DMS153 (cell line): ENCODE measurements at places on chromosomes 2 and 18.

GRCh38 chr2:100610381-100610831 is 47.6 kb downstream of the PDCL3 start:
- no peak for DNase-seq

DNA sequence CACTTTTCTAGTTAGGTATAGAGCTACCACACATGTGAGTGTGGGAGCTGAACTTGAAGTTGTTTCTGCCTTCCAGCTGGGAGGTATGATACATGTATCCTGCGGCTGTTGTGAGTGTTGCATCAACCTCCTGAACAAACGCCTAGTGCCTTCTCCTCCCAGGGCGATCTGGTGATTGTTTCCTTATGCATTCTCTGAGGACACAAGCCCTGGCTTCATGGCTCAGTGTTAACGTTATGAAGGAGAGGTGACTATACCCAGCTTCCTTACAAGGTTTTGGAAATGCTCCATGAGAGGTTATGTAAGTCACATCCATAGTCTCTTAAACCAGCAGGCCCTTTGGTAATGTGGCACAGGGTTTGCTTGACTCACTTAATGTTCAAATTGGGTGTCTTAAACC is 64.9 kb downstream of the SPRED2 start:
- peak; percentile 11 for DNase-seq

- no peak for DNase-seq
Observed at GRCh38 chr2:73291461-73292315, 1.7 kb downstream of the EGR4 start.

GRCh38 chr2:67612576-67613042 is 215.5 kb downstream of the ETAA1 start:
- no peak for DNase-seq

DNA sequence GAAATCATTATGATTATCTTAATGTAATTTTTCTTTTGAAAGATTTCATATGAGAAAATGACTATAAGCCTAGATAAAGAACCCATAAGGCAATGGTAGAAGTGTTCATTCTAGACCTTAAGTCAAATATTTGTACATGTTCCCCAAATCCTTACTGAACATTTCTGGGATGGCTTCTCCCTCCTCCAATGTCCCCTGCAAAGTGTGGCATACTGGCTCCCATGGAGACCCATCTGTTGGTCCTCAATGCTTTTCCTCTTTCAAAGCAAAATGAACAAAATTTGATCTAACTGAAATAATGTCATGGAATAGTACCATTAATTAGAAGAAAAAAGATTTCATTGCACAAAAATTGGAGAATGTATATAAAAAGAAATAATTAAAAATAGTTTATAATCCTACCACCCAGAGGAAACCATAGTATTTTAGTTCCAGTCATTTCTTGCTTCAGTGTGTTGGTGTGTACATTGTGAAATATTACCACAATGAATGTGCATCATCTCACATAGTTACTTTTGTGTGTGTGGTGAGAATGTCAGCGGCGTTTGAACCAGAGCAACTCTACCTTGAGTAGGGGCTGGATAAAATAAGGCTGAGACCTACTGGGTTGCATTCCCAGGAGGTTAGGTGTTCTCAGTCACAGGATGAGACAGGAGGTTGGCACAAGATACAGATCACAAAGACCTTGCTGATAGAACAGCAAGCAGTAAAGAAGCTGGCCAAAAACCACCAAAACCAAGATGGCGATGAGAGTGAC is 181.3 kb downstream of the UXS1 start:
- no peak for DNase-seq

GRCh38 chr2:170335351-170335750 is 157.4 kb downstream of the MYO3B start:
- no peak for DNase-seq

GRCh38 chr2:95012881-95013550 is 12.5 kb upstream of the MAL start:
- DNase-seq = no peak

- no peak for DNase-seq
Observed at GRCh38 chr2:96663177-96663576, 20.6 kb downstream of the FER1L5 start.

DNA sequence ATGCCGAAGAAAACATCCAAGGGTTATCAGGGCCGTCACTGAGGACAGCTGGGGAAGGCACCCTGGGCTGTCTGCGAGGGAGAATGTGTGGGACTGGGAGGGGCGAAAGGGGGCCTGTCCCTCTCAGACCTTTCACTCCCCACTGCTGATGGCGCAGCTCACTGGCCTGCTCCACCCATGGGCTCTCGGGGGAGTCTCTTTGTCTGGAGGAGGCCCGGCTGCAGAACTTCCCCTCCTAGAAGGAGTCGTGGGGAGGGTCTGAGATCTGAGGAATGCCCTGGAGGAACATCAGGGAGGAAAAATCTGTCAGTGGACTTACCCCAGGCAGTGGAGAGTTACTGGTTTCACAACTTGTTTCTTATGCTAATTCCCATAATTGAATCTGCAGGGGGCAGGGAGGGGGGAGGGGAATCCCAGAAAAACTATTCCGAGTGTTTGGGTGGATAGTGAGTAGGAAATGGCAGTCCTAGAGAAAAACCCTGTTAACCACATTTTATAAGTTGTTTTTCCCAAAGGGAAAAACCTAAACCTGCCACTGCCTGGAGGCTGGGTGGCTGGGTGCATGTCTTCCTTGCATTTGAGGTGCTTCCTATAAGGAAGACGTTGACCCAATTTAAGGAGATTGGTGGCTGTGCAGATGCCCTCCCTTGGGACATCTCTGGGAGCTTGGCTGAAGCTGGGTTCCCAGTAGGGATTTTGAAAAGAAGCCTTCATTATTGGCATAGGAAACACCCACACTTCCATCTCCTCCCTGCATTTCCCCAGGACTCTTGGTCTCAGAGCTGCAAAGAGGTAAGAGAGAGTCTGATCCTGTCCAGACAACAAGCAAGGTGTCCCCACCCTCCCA is 11.7 kb upstream of the SEMA4C start:
- no peak for DNase-seq

DNA sequence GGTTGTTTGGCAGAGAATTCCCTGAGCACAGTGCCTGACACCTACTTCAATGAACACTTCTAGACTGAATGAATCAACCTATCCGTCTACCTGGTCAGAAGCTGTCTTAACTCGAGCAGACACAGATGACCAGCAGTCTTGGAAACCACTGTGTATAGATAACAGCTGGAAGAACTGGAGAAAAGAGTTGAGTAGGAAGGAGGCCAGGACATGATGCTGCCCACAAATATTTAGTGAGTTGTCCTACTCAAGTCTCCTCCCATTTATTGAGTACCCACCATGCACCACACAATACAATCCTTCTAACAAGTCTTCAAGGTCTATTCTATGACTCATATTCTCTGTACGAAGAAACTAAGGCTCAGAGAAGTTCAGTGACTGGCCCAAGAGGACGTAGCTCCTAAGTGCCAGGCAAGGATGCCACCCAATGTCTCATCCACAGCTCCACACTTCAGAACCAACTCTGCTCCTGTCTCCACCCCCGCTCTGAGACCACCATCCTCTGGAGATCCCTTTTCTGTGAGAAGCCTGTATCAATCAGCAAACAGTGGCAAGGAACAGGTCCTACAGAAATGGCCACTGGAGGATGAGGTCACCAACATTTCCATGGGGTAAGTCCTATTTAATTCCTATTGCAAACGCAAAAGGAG is 62.2 kb downstream of the GALNT14 start:
- no peak for DNase-seq

GRCh38 chr18:49843131-49843530 is 29.8 kb upstream of the ACAA2 start:
- no peak for DNase-seq

DNA sequence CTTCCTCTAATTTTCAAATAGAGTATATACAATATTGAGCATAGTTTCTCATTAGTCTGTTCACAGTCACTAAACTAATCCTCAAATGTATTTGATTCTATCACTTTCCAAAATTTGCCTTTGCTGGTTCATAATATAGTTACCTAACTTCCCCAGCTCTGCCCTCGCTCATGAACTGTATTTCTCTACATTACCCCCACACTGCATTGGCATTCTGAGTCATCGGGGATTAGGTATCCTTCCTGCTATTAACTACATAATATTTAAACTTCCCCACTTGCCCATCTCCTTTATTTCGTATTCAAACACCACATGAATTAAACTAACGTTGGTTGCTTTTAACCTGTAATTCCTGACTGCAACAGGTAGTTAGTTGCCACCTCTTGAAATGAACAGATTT is 14.8 kb upstream of the CLASP1 start:
- DNase-seq = no peak

GRCh38 chr2:73830871-73831401 is 2.2 kb downstream of the STAMBP start:
- DNase-seq = no peak

DNA sequence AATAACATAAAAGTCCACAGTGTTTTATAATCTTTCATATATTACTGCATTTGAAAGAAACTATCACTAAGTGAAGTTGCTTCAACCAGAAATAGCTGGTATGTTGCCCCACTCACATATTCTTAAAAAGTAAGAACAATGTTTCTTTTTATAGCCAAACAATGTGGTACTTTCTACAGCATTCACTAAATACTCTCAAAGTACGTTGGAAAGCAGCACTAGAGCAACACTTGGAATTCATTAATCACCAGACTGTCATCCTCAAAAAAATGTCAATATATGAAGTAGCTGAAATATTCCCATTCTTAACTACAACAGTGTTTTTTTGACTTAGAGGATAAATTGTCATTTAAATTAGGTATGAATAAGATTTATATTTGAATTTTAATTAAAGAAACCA is 32.8 kb downstream of the COBLL1 start:
- DNase-seq = no peak

DNA sequence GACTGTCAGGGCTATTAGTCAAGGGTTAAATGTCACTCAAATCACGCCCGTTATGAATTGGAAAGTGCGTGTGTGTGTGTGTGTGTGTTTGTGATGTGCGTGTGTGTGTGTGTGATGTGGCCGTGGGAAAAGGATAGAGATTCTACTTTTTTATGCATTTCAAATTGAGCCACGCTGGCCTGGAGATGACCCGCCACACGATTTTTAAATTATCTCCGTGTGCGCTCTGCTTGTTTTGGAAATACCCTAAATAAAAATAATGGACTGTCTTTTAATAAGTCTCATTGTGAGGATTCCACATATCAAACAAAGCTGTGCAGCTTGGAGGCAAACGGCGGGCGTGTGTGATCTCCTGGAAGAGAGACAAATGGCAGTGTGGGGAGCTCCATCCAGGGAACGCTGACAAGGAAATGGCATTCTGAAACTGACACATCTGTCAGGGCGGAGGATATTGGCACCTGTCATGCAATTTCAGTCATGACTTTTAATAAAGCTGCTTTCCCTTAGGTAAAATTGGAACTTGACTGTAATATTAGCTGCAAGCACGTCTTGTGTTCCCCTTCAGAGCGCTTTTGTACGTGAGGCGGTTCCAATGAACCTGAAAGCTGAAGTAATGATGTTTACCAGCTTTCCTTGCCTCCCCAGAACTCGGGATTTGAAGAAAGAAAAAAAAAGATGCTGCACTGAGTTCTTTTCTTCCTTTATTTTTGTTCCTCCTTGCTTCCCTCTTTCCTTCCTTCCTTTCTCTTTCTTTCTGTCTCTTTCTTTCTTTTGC is 381.8 kb upstream of the SMIM21 start:
- no peak for DNase-seq

DNA sequence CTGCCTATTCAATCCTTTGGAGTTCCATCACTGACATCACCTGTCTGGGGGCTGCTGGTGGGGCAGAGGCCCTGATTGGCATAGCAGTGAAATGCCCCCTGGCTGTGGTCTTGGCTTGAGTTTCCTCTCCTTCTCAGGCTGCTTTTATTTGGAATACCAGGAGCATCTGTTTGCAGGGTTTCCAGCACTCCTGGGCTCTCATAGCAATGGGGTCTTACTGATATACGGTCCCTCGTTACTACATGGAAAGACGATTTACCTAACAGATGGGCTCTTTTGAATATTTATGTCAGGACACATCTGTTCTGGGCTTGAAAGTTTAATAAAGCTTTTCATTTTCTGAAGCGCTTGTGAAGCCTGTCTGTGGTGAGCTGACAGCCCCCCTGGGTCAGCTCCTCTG is 230.3 kb downstream of the SLC4A3 start:
- DNase-seq = no peak

DNA sequence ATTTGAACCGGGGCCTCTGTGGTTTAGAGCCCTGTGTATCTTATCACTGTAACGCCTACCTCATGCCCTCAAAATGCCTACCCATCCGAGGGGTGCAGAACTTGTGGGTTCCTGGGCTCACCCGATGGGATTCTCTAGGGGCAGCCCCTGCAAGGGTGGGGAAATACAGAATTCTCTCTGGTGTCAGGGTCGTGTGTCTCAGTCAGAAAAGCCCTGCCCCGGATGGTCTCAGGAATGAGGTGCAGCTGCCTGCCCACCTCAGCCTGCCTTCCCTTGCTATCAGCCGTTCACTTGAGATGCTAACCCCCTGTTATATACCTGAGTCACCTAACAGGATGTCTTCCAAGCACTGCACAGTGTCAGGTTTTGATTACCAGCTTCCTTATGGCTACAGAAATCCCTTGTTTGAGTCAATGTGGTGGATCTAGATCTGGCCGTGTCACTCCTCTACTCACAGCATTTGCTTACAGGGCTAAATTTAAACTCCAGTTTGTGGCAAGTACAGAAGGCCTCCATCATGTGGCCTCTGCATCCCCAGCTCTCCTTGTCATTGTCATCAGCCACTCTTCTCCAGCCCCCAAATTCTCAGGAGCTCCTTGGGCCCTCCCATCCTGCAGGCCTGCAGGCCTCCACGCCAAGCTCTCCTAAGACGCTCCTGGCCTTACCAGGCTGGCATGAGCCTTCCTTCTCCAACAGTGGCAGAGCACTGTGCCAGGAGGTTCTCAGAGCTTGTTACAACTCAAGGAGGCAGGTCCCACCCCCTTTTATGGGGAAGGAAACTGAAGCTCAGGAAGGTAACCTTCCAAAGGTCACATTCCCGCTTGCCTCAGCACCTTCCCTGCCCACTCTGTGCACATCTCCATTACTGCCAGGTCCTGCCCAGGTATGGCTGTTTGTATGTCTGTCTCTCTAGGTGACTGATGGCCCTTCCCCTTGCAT is 14.3 kb upstream of the MAP3K2 start:
- DNase-seq = no peak

- DNase-seq = no peak
Observed at GRCh38 chr2:100743741-100744140, 76.2 kb upstream of the NPAS2 start.

- no peak for DNase-seq
Observed at GRCh38 chr2:36562973-36563532, 34.9 kb downstream of the FEZ2 start.

GRCh38 chr18:31203794-31204148 is 41.1 kb upstream of the DSC1 start:
- no peak for DNase-seq

DNA sequence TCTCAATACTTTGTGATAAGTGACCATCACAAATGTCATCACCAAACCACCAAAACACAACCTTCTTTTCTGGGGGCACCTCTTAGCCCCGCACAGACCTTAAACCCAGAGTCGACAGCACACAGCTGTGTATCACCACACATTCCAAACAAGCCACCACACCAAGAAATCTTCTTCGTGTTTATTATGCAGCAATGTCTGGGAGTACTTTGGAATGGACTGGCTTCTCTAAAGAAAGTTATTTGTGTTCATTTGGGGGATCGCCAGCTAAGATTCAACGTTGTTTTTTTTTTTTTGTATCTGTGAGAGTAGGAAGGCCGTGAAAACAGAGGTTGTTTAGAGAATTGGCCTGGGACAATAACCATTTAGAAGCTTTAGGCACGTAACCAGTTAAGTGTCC is 1.1 kb upstream of the MTA3 start:
- no peak for DNase-seq

GRCh38 chr2:155633887-155634570 is 698.5 kb downstream of the NR4A2 start:
- DNase-seq = no peak
